M059J (cell line): ENCODE measurements at places on chromosomes 5 and 9. TPM values are rescaled to one million over a fixed set of nuclear protein-coding genes. Genes with fewer than 3 reads are reported as not detected.
A peak's percentile ranks its signal among the peaks of the same experiment; 100 is the strongest.

- no peak for DNase-seq
These were observed 62.4 kb upstream of the UBAC1 start for GRCh38 chr9:136023410-136024225.

- DNase-seq = peak; percentile 98
These were observed 33.4 kb upstream of the TTC1 start for GRCh38 chr5:159975462-159976019.

GRCh38 chr9:71795097-71795813, 26.9 kb upstream of the CEMIP2 start:
- no peak for DNase-seq

DNA sequence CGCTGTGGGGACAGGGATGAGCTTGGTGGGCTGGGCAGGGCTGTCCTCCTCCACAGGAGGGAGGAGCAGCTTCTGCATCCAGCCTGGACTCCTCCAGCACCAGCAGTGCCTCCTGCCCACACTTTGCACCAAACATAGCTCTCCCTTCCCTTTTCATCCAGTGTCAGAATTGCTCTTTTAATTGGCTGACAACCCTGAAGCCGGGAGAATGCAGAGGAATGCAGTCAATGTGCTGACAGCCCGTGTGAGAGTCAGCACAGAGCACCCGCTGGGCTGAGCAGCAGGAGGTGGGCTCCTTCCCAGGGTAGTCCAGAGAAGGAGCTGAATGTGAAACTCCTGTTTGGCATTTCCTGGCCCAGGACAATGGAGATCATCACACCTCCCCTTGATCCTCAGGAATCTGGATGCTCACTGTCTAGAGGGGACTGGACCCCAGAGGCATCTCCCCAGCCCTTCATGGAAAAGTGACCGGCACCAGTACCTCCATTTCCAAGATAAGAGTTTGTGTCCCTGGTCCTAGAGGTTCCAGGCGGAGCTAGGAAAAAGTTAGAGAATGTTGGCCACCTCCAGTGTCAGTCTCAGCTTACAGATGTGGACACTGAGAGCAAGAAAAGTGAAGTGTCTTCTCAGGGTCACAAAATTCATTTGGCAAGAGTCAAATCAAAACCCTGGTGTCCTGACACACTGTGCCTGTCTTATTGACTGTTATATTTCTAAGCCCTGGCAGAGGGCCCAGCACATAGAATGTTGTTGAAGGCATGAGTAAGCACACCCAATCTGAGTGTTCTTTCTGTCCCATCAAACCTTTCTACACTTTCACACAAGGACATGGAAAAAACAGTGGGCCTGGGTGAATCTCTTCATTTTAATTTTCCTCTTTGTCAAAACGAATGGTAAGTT, 202.1 kb downstream of the SNX18 start:
- peak; percentile 82 for DNase-seq

- no peak for DNase-seq
These were observed 12.1 kb downstream of the CDHR2 start for GRCh38 chr5:176561259-176561658.

DNA sequence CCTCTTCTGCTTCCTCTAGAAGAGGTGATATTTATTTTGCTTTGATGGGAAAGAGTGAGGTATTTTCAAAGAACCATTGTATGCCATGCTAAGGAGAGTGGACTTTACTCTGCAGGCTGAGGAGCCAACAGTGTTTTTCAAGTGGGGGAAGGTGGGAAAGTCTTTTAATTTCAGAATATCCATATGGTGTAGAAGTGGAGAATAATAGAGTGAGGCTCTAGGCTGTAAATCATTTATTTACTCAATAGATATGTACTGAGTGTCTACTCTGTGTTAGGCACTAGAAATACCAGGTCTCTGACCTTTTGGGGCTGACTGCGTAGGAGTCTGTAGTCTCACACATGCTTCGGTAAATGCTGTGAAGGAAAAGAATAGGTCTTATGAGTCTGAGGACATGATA, 30.7 kb upstream of the TENT2 start:
- no peak for DNase-seq

DNA sequence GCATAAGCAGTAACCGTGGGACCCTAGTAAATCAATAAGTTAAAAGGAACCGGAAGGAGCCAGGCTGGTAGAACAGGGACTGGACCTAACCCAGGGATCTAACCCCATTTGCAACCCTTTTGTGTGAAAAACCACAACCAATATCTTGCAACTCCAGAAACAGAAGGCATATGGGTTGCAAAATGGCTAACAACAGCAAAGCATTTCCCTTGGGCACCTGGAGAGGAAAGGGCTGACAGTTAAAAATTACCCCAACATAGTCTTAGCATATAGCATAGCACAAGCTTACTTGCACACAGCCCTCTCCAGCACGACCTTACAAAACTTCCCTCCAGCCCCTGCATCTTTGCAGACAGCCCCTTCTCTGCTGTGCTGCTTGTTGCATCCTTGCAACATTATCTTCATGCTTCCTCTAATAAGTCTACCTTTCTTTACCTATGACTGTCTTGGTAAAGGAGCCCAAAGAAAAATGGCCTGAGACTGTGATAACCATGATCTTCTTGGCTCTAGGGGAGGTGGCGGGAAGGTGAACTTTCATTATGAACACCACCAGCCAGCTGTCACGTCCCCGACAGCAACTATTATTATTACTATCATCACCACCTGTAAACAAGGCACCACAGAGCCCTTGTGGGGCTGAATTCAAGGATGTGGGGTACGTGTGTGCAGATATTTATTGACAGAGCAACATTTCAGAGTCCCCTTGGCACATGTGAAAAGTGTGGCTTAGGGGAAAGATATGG, 49.8 kb downstream of the PRRC1 start:
- no peak for DNase-seq

DNA sequence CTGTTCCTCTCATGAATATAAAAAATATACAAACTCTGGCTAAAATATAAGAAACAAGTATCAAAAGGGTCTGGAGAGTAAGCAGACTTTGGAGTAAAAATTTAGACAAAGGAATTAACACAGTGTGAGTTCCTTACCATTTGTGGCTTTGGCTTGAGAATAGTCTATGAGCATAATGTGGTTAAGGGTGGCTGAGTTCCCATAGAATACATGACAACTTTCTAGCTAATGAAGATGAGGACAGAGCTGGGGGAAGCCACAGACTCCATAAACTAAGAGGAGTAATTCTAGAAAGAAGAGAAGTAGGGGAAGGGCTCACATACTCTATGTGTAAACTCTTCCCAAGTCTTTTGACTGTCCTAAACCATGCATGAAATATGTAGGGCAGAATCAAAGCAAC, 79.4 kb downstream of the CAAP1 start:
- peak; percentile 45 for DNase-seq

DNA sequence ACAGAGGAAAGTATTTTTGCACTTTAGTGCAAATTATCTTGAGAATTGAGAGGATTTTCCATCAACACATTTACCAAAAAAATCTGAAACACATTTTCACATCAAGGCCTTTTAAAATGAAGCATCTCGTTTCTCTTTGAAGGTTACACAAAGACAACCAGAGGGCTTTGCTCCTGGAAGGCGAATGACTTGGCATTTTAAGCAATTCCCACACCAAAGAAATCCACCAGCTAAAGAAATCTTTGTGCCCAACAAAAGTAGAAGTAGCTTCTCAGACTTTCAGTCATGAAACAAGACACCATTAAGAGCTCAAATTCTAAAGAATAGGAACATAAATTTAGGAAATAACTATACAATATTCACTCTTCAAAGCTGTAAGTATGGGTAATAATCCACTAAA, 59.9 kb downstream of the HABP4 start:
- DNase-seq = no peak

The PCDHGA7 gene
- total RNA-seq = 0.17 TPM in 1 of 2 replicates, not detected in the other

GRCh38 chr5:170760113-170760512, 23.4 kb upstream of the GABRP start:
- no peak for DNase-seq

DNA sequence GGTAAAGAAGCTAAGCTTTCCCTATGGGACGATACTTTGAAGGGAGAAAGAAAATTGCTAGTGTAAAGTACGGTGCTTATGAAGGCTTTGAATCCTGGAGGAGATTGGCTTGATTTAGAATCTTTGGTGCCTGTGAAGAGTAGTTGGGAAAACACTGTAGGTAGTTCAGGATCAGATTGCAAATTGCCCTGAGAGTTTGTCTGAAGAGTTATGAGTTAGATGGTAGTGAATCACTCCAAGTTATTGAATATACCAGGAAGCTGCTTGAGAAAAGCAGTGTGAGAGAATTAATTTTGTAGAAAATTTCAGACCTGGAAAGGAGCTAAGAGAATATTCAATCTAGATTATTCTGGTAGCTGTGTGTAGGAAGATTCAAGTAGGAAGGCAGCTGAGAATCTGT, 11.5 kb downstream of the MAN2A1 start:
- no peak for DNase-seq

DNA sequence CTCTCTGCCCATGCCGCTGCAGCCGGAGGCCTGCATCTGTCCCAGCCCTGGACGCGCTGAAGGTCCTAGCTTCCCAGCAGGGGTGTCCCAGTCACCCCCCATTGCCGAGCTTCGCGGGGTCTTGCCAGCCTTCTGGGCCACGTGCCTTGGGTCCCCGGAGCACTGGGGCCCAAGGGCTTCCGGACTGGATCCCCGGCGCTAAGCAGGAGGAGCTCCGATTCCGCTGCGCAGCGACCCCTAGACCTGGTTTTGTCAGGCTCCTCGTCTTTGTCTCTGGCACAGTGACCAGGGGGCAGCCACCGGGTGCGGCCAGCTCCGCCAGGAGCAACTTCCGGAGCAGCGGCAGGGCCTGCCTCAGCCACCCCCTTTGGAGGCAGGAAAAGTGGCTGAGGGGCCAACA, 3.3 kb upstream of the IRX1 start:
- no peak for DNase-seq

The ZNF879 gene
- 0.07 and 0.47 TPM in 2 replicates for total RNA-seq

- DNase-seq = no peak
These were observed 1020.7 kb downstream of the PTPRD start for GRCh38 chr9:9592104-9592503.

- DNase-seq = no peak
These were observed 129.8 kb downstream of the TMEM174 start for GRCh38 chr5:73302797-73303147.

GRCh38 chr5:155481182-155481581, 467.6 kb downstream of the KIF4B start:
- DNase-seq = no peak

DNA sequence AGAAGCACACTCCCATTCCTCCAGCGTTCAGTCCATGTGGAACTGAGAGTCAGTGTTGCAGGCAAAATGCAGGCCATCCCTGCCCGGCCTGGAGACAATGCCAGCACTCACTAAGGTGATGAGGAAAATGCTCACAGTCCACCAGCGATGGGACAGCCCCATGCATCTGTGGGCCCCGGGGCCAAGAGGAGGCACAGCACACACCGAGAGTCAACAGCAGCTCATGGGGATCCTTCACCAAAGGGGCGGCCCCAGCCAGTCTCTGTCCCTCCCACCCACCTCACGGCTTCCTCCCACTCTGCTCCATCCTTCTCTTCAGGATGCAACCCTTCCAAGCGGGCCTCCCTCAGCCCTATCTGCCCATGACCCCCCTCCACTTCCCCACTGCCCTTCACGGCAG, 6.2 kb downstream of the SEMA4D start:
- no peak for DNase-seq

GRCh38 chr5:65760504-65761275, 38.7 kb downstream of the NLN start:
- DNase-seq = peak; percentile 83

The SPINK6 gene
- total RNA-seq = not detected in 2 replicates

The CCDC192 gene
- not detected in 2 replicates for total RNA-seq

DNA sequence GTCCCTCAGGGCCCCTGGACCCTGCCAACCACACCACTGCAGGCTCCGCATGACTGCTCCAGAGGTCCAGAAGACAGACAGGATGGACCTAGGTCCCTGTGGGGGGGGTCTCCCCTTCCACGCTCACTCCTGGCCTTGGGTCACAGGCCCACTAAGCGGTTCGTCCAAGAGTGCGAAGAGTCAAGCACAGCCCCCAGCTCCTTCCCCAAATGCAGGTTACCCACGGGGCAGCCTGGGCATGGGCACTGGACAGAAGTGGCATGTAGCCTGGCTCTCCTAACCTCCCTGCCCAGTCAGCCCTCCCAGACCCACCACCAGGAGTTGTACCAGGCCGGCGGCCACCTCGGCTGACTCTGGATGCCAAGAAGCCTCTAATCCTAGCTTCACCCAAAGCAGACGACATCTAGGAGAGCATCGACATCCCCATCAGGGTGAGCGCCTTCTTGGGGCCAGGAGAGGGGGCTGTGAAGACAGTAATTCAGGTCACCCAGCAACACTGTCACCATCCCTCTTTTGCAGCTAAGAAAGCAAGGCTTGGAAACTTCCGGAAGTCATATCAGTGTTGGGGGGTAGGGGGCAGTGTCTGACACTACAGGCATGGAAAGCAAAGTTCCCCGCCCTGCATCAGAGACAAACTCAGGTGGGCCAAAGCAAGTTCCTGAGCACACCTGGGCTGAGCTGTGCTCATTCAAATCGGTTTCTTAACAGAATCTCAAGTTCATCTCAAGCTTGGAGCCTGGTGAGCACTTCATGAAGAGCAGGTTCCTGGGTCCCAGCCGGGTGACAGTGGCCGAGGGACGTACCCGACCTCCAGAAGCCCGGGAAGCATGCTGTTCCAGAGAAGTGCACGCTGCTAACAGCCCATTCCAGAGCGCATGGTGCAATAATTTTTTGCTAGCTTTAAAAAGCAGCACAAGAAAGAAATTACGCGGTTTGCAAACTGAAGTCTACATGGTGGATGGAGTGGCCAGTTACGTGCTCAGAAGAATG, 68.7 kb downstream of the SEMA4D start:
- peak; percentile 29 for DNase-seq

The TRPM3 gene
- total RNA-seq = 0.07 TPM in 1 of 2 replicates, not detected in the other

DNA sequence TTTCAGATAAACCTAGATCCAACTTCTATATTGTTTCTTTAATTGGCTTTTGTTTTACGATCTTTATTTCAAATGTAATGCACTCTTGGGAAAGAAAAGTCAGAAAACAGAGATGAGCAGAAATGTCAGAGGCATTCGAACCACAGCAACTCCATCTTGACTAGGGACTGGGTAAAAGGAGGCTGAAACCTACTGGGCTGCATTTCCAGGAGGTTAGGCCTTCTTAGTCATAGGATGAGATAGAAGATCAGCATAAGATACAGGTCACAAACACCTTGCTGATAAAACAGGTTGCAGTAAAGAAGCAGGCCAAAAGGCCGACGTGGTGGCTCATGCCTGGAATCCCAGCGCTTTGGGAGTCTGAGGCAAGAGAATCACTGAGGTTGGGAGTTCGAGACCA, 30.5 kb upstream of the DAPK1 start:
- DNase-seq = no peak
